ENCODE measurements at places on chromosomes 3 and 15.
A peak's percentile ranks its signal among the peaks of the same experiment; 100 is the strongest.

DNA sequence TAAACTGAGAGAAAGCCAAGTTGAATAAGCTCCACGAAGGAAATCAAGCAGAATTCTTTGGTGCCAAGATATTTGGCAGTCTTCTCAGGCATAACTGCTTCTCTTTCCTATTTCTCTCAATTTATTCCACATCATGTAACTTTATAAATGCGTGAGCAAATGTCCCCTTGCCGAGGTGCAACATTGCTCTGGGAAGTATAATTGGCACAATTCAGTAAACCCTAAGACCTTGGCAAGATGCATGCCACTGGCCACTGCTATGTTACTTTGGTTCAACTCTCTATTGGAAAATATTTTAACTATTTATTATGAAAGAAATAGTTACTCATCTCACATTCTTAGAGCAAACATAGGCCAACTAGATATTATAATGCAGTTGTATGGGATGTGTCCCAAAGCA lies 170.2 kb downstream of the SUCNR1 start:
- no peak for DNase-seq

GRCh38 chr3:157532529-157533297 lies 29.5 kb upstream of the VEPH1 start:
- peak; percentile 58 for DNase-seq

- DNase-seq, result no peak
Measured at GRCh38 chr3:67647390-67647878, 7.0 kb downstream of the SUCLG2 start.

GRCh38 chr3:172097585-172097984 lies 58.2 kb downstream of the FNDC3B start:
- DNase-seq, result no peak

DNA sequence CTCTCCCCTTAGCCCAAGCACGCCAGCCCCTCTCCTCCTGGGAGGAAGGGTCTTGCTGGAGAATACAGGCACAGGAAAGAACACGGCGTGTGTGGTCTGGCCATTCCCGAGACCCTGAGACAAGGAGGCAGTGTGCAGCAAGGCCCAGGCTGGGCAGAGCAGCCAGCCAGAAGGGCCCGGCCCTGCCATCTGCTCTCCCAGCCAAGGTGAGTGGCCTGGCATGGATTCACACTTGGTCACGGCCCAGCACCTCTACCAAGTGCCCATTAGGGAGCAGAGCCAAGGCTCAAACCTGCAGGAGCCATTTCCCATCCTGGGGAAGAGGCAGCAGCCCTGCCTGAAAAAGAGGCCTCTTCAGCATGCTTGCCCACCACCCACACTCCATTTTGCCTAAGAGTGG lies 28.6 kb downstream of the MEGF11 start:
- no peak for DNase-seq

DNA sequence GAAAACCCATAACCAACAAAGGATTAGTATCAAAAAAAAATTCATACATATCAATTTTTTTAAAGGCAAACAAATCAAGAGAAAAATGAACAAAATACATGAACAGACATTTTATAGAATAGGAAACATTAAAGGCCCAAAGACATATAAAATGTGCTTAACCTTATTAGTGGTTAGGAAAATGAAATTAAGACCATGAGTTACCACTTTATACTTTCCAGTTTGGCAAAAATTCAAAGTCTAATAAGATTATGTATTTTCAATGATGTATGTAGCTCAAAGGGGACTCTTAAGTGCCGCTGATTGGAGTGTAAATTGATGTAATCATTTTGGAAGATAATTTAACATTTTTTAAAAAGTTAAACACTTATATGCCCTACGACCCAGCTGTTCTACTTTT lies 89.2 kb downstream of the BOC start:
- no peak for DNase-seq

GRCh38 chr15:94400526-94401298 lies 169.4 kb downstream of the MCTP2 start:
- no peak for DNase-seq

GRCh38 chr3:15861163-15861562 lies 63.4 kb upstream of the ANKRD28 start:
- no peak for DNase-seq

DNA sequence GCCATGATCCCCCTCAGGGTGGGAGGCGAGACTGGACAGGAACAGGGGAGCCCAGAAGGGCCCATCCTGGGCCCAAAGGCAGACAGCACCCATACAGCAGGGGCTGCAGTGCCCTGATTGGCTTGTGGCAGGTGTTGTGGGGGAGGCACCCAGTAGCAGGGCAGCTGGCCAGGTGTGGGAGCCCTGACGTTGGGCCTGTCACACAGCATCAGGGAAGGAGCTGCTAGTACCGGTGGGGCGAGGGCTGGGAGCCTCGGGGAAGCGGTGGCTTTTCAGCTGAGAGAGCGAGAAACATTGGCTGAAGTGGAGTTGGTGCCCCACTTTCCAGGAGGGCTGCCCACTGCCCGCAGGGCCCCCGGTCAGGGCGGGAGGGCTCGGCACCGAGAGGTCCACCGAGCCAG lies 19.7 kb upstream of the CYP11A1 start:
- no peak for DNase-seq

DNA sequence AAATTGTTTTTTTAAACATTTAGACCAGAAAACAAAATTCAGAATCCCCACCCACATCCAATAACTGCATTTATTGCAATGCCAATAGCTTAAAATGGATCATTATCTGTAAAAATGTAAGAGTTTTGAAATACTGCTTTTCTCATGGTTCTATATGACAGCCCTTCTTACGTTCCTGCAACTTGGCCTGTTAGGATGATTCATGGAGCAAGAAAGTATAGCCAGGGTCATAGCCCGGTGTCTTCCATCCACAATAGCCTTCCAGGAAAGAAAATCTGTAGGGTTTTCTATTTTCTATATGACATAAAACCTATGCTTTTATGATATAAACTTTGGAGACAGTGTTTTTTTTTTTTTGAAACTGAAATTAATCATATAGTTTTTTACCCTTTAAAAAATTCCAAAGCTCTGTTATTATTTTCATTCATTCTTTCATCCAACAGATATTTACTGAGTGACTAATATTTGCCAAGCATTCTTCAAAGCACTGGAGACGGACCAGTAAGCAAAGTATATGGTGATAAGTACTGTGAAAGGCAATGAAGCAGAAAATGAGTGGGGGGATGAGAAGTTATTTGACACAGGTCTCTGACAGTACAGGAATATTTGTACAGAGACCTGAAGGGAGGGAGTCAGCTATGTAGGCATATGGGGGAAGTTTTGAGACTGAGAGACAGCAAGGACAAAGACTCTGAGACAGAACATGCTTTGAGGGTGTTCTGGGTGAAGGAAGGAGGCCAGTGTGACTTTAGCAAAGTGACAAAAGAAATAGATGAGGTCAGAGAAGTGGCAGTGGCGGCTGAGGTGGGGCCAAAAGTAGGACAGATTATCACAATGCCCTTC lies 29.0 kb upstream of the SLC2A2 start:
- no peak for DNase-seq

DNA sequence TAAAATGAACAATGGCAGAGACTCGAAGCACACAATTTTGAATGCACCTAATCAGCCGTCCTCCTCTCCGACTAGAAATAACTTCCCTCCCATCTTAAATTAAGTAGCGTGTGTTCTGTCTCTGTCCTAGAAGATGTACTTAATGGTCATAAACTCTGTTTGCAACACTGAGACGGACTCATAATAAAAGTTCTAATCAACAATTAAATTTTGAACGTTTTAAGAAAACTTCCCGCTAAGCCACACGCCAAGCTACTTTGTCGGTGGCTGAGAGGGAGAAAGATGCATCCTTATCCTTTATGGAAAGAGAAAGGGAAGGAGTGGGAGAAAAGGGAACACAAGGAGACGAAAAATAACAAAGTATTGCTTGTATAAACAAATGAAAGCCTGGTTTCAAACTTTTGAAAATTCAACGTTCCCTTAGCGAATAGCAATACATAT lies 989 bp downstream of the GNB4 start:
- no peak for DNase-seq

- no peak for DNase-seq
Measured at GRCh38 chr3:12727937-12728336, 31.1 kb downstream of the TMEM40 start.

GRCh38 chr15:44038755-44039191 lies 156.3 kb downstream of the FRMD5 start:
- DNase-seq, result no peak

- DNase-seq, result no peak
Measured at GRCh38 chr3:45100981-45101407, 45.2 kb downstream of the CDCP1 start.

Measured in activated CD4-positive, alpha-beta T cell treated with anti-CD3 and anti-CD28 coated beads, Interleukin-2, Interleukin-4, amounts not matched to agents 100 ng/mL and 50 ng/mL, durations not matched to agents 16 hours and 8 hours (primary cell).